ENCODE measurements at places on chromosomes 3 and 15.

GRCh38 chr3:37544869-37545352 lies 316.8 kb upstream of the CTDSPL start:
- DNase-seq = no peak

- DNase-seq = no peak
Measured at GRCh38 chr3:45689787-45690145, 570 bp downstream of the SACM1L start.

GRCh38 chr3:163722405-163722804 lies 1355.9 kb downstream of the SI start:
- DNase-seq = no peak

- no peak for DNase-seq
Measured at GRCh38 chr3:192879346-192880031, 38.2 kb downstream of the MB21D2 start.

GRCh38 chr15:37112971-37113670 lies 12.8 kb upstream of the MEIS2 start:
- DNase-seq = no peak

DNA sequence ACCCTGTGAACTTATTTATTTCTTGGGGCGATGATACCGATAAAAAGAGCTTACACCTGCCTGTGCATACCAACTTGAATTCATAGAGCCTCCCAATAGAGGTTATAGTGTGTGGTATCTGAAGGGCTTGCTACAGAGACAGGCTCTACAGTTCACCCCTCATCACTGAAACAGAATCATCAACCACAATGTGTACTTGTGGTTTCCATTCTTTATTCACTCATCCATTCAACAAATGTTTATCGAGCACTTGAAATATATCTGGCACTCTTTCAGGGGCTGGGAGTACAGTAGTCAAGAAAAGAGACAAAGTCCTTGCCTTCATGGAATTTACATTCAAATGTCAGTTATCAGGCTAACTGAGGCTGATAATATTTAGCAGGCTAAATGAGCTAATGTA lies 134.4 kb upstream of the SKOR1 start:
- DNase-seq = no peak

DNA sequence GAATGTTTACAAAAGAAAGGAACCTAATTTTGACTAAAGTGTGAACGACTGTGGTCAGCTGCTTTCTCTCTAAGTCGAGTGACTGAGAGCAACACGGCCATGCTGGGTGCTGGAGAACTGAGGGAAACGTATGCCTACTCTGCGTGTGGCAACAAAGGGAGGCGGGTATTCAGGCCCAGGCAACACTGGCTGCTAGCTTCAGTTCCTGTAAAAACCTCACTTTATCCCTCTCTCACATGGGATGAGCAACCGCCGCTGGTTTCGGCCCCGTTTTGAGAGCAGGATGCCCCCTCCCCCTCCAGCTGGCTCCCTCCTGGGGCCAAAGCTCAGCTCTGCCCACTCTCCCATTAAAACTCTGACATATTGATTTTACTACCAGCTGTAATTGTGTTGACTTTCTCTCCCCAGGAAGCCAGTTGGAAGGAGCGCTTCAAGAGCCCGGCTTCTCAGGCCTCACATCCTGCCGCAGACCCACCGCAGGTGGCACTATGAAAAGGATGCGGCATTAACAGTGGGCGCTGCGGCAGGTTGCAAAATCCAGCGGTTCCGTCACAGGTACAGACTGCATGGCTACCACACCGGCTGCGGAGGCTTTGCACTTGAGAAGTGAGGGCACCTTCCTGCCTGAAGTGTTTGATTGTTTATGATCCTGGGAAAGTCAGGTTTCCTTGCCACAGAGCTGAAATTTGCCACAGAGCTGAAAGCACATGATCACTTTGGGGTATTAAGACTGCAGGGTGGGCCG lies 12.7 kb downstream of the PLXND1 start:
- DNase-seq = peak; percentile 86

GRCh38 chr3:121463745-121464144 lies 82.0 kb downstream of the POLQ start:
- no peak for DNase-seq

DNA sequence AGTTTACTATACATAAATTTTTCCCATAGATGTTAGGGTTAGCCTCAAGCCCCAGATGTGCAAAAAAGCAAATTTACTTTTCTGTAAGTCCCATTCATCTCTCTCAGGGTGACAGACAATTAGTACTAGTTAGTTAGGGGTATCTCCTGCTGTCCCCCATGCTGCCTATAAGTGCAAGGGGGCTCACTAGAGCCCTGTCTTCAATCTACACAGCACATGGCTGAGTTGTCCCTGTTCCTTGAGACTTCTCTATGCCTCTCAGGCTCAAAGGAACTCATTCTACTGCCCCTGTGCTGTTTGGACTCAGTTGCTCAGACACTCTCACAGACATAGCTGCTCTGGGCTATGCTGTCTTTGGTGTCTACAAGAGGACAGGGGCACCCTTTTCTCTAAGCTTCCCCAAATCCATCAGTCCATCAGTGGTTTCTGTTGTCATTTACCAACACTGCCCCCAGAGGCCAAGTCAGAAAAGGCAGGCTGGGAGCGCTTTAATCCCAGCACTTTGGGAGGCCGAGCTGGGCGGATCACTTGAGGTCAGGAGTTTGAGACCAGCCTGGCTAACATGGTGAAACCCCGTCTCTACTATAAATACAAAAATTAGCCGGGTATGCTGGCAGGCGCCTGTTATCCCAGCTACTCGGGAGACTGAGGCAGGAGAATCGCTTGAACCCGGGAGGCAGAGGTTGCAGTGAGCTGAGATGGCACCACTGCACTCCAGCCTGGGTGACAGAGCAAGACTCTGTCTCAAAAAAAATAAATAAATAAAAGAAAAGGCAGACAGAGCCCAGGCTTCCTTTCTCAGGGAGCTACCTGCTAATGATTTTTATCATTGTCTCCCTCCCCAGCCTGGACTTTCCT lies 31.4 kb upstream of the PRTG start:
- no peak for DNase-seq

DNA sequence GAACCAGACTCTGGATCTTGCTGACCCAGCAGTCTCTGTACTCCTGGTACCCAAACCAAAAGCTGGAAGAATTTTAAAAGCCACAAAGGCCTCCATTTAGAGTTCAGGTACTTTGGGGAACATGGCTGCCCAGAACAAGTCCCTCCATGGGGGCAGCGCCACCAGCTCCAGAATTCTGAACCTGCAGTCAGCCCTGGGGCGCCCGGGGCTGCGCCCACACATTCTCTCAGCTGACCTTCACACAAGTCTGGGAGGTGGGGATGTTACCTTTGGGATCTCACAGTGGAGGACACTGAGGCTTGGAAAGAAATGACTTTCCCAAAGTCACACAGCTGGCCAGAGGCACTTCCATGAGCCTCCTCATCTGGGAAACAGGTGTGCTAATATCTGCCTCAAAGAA lies 154.8 kb downstream of the RAB11A start:
- DNase-seq = no peak

- DNase-seq = no peak
Measured at GRCh38 chr15:100189319-100189718, 152.5 kb downstream of the ADAMTS17 start.

DNA sequence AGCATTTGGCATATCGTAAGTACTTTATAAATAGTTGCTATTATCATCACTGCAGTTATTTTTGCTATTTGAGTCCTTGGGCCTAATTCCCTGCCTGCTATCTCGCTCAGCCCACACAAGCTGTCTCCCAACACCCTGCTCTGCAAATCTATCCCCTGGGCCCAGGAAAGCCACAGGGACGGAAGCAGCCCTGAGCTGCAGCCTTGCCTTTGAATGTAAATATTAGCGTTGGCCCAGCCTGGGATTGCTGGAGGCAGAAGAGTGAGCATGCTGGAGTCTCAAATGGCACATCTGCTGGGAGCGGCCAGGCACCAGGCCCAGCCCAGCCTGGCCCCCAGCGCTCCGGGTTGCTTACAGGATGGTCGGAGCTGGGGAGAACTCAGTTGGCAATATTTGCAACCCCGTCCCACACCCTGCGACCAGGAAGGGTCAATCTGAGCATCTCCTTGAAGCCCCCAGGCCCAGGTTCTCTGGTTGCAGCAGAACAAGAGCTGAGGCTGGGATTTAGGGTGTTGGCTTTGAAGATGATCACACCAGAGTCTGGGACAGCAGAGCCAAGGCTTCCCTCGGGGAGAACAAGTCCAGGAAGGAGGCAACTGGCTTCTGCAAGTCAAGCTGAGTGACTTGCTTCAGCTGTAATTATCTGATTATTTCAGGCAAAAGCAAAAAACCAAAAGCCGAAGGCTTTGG lies 529.6 kb downstream of the SHQ1 start:
- no peak for DNase-seq

DNA sequence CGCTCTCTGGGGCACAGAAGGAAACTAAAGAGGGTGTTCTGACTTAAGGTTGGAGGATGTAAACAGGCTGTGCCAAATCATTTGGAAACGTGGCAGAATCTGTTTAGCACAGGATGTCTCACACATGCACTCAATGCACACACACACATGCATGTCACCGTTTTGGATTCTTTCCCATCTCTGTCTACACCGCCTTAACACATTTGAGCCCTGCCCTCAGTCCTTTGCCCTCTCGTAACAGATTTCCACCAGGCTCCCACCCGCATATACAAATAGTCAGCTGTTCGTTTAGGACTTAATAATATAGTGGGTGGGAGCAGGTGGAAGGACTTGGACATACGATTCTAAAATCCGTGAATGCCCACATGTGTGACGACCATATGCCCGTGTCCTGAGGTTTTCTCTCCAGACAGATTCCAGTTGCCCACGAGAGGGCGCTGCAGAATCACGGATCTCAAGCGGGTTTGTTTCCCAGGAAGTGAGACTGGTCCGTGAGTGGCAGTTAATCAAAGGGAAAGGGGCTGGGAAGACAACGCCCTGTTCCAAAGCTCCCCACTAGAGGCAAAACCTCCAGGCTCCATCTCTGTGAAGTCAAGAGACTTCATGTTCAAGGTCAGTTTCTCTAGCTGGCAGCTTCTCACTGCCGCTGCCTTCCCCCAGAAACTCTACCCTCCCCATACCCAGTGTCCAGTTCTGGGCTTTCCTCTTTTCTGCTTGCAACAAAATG lies 44.5 kb downstream of the NOX5 start:
- DNase-seq = peak; percentile 59

GRCh38 chr3:14200276-14200675 lies 21.7 kb downstream of the LSM3 start:
- no peak for DNase-seq

- DNase-seq = no peak
Measured at GRCh38 chr3:126959136-126959920, 23.6 kb upstream of the PLXNA1 start.

DNA sequence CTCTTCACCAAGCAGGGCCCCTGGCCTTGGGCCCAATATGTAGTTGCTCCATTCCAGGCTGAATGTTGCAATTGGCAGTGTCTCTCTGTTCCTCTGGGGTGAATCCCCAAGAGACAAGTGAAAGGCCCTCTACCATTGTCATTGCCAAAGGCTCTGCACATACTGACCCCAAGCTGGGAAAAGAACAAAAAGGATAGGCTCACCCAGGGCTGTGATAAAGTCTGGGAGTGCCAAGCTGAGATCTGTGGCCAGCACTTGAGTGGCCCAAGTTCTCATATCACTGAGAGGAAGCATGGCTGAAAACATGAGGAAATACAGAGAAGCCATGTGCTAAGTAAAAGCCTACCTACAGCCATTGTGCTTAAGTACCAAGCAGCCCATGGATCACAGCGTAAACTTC lies 612.2 kb upstream of the EPHA6 start:
- DNase-seq = no peak

- DNase-seq = no peak
Measured at GRCh38 chr3:64687086-64687780, 567 bp downstream of the ADAMTS9 start.

- no peak for DNase-seq
Measured at GRCh38 chr15:27238209-27238608, 267.2 kb downstream of the GABRG3 start.

- DNase-seq = no peak
Measured at GRCh38 chr3:134232151-134232550, 18.5 kb downstream of the RYK start.
